Stimulated activated CD4-positive, alpha-beta T cell treated with anti-CD3 and anti-CD28 coated beads, Interleukin-1b, Interleukin-23, amount 100 ng/mL, for 1 hour (primary cell): ENCODE measurements at places on chromosomes 13 and 19.

DNA sequence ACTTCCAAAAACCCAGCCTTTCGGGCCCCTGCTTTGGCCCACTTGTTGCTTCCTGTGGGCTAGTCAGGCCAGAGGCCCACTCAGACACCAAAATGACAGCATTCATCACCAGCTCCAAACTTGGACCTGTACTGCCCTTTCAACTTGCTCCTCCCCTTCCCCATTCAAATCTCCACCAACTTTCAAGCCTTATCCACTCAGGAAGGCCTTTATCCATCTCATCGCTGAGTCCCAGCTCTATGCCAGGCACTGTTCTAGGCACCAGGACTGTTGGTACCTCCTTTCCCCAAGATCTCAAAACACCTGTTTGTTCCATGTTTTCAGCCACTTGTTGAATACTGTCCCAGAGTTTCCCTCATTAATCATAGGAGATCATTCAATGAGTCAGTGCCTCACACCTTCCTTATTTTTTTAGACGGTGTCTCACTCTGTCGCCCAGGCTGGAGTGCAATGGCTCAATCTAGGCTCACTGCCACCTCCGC is 1011.4 kb downstream of the UQCRFS1 start:
- no peak for DNase-seq

- no peak for DNase-seq
Observed at GRCh38 chr13:103192511-103193135, 126.4 kb upstream of the SLC10A2 start.

- no peak for DNase-seq
Observed at GRCh38 chr19:45440873-45441654, 17.3 kb upstream of the ERCC1 start.

DNA sequence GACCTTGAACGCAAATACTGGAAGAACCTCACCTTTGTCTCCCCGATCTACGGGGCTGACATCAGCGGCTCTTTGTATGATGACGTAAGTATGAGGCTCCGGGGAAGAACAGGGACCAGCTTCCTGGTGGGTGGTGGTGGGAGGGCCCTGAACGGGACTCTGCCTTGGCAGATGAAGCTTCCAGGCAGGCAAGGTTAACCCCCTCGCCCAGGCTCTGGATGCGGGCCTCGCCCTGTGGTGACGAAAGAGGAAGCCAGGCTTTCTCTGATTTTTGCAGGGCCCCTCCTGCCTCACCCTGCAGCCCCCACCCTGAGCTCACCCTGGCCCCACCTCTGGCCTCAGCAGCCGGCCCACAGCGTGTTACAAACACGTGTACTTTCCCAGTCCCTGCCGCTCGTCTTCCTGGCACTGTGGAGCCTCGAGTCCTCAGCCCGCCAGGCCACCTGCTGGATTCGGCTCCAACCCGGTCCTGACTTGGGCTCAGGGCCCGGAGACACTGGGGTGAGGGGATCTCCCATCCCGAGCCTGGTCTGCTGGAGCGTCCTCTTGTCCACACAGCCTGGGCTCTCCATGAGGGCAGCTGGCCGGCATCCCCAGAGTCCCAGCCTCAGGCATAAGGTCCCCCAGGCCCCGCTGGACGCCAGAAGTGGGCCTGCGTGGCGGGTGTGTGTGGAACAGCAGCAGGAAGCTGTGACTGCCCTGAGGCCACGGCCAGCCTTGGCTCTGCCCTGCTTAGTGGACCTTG is 72.4 kb downstream of the KDM4B start:
- DNase-seq, result no peak

- DNase-seq, result peak; percentile 66
Observed at GRCh38 chr19:2084993-2085720, 11.0 kb downstream of the MOB3A start.

DNA sequence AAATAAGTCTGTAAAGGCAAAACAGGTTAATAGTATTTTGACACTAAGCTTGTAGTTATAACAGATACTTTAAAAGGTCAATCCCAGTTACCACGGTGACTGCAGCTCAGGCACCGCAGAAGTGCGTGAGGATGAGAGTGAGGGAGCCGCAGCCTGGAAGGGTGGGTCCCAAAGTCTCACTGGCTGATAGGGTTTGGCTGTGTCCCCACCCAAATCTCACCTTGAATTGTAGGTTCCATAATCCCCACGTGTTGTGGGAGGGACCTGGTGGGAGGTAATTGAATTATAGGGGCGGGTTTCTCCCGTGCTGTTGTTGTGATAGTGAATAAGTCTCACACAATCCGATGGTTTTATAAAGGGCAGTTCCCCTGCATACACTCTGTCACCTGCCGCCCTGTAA is 40.0 kb upstream of the GAS6 start:
- DNase-seq, result no peak

DNA sequence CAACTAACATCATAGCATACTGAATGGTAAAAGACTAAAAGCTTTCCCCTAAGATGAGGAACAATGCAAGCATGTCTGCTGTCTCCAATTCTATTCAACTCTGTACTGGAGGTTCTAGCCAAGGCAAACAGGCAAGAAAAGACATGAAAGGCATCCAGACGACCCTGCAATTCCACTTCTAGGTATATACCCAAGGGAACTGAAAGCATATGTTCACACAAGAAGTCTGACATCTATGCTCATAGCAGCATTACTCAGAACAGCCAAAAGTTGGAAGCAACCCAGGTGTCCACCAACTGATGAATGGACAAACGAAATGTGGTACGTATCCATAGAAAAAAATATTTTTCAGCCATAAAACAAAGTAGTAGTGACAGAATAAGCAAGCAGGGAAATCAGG is 39.1 kb downstream of the PEPD start:
- DNase-seq, result no peak

- no peak for DNase-seq
Observed at GRCh38 chr13:113548778-113549621, 35.6 kb upstream of the TFDP1 start.

DNA sequence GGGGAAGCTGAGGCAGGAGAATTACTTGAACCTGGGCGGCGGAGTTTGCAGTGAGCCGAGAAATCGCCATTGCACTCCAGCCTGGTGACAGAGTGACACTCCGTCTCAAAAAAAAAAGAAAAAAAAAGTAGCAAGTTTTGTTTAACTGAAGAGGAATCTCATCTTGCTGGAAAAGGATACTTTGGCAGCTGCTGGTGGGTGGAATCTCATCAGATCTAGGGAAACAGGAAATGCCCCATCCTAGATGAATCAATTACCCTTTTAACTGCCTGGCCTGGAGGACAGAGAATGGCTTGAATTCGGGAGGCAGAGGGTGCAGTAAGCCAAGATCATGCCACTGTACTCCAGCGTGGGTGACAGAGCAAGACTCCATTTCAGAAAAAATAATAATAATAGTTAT is 8.4 kb downstream of the ZNF320 start:
- no peak for DNase-seq
